ENCODE measurements at places on chromosomes 5 and 9.

DNA sequence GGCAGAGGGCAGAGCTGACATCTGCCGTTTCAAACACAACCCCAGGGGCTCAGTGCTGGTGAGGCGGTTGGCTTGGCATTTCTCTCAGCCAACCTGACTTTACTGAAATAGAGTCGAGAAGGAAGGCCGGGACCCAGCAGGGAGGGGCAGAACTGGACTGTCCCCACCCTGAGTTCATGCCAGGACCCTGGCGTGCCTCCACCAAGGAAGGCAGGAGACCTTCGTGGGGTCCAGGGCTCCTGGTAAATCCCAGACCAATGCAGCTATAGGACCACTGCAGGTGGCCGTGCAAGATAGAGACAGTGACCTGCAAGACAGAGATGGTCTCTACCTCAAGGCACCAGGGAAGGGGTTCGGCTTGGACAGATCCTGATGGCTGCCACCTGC, 132.9 kb downstream of the ROR2 start:
- no peaks in the 10 kb centered on the region for H3K4me1 ChIP-seq
- no peak overlapping the region for H3K4me3 ChIP-seq
- H3K27ac ChIP-seq = no peak overlapping the region
- no peak for DNase-seq
- H3K27me3 ChIP-seq = no peaks in the 10 kb centered on the region

DNA sequence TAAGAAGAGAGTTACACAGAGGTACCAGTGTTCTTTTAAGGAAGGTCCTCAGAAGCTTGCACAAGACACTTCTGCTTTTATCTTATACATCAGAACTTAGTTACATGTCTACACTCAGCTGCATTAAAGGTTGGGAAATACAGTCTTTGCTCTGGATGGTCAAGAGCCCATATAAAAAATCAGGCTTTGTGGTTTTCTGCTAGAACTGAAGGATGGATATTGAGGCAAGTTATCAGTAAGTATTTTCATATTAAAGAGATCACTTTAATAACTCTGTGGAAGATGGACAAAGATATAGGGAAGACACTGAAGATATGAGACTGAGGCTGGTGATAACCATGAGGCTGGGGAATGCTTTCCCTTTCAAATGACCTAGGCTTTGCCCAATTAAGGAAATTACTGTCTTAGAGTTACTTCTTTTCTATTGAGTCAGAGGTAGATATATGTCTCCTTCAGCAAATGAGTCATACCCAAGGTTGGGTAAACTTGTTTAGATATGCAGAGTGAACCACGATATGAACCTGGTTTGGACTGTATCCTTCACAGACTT, 87.0 kb upstream of the TNC start:
- peaks cover 10% of the 10 kb centered on the region for H3K27me3 ChIP-seq
- H3K4me3 ChIP-seq = no peak overlapping the region
- DNase-seq = peak; percentile 8

GRCh38 chr5:164058621-164059020, 553.2 kb downstream of the MAT2B start:
- H3K27ac ChIP-seq = no peak overlapping the region
- no peaks in the 10 kb centered on the region for H3K36me3 ChIP-seq
- H3K4me3 ChIP-seq = no peak overlapping the region
- no peaks in the 10 kb centered on the region for H3K27me3 ChIP-seq
- DNase-seq = no peak

- H3K4me3 ChIP-seq = peak overlapping the region; percentile 55
- H3K36me3 ChIP-seq = no peaks in the 10 kb centered on the region
- peaks cover 16% of the 10 kb centered on the region for H3K4me1 ChIP-seq
- peak overlapping the region; percentile 14 for H3K27ac ChIP-seq
- H3K27me3 ChIP-seq = peaks cover 40% of the 10 kb centered on the region
- DNase-seq = peak; percentile 49
These were observed 133.1 kb downstream of the GABBR2 start for GRCh38 chr9:98575379-98576346.

DNA sequence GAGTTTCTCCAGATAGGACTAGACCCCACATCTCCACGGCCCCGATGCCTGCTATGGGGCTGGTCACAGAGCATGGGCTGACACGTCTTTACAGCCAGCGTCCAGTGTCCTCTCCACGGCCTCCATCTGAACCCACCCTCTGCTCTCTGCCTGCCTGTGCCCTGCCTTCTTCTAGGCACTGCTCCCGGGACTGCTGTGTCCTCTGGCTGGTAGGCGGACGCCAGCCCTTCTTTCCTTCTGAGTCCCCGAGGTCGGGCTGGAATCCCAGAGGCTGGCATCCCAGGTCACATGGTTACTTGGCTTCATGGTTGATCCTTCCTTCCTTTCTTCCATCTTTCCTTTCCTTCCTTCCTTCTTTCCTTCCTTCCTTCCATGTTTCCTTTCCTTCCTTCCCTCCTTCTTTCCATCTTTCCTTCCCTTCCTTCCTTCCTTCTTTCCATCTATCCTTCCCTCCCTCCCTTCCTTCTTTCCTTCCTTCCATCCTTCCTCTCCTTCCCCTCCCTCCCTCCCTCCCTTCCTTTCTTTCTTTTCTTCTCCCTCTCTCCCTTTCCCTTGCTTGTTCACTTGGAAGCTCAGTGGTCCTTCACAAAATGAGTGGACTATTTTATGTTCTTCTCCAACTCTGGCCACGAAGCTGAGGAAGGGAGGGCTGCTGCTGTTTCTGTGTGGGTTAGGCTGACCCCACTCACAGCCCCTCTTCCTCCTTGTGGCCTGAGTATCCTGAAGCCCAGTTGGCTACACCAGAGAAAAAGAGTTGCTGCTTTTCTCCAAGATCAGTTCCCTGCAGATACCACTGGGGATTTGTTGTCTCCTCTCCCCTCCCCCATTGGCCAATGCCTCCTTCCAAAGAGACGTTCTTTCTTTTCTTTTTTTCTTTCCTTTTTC, 66.8 kb upstream of the NEURL1B start:
- no peak for DNase-seq
- H3K27ac ChIP-seq = no peak overlapping the region
- no peak overlapping the region for H3K4me3 ChIP-seq
- H3K4me1 ChIP-seq = no peaks in the 10 kb centered on the region
- no peaks in the 10 kb centered on the region for H3K27me3 ChIP-seq
- H3K36me3 ChIP-seq = no peaks in the 10 kb centered on the region

DNA sequence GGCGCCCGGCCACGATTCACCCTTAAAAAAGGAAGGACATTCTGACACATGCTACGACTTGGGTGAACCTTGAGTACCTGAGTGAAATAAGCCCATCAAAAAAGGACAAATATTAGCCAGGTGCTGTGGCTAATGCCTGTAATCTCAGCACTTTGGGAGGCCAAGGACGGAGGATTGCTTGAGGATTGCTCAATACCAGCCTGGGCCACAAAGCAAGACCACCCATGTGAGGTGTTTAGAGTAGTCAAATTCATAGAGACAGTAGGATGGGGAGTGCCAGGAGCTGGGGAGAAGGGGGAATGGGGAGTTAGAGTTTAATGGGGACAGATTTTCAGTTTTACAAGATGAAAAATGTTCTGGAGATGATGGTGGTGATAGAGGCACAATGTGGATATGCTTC, 32.1 kb upstream of the IER5L start:
- peak overlapping the region; percentile 8 for H3K27ac ChIP-seq
- DNase-seq = no peak
- peaks cover 18% of the 10 kb centered on the region for H3K4me1 ChIP-seq
- H3K27me3 ChIP-seq = no peaks in the 10 kb centered on the region
- H3K4me3 ChIP-seq = no peak overlapping the region

GRCh38 chr5:103565719-103566118, 3.1 kb upstream of the NUDT12 start:
- H3K27me3 ChIP-seq = no peaks in the 10 kb centered on the region
- H3K27ac ChIP-seq = no peak overlapping the region
- DNase-seq = no peak
- no peak overlapping the region for H3K4me3 ChIP-seq

DNA sequence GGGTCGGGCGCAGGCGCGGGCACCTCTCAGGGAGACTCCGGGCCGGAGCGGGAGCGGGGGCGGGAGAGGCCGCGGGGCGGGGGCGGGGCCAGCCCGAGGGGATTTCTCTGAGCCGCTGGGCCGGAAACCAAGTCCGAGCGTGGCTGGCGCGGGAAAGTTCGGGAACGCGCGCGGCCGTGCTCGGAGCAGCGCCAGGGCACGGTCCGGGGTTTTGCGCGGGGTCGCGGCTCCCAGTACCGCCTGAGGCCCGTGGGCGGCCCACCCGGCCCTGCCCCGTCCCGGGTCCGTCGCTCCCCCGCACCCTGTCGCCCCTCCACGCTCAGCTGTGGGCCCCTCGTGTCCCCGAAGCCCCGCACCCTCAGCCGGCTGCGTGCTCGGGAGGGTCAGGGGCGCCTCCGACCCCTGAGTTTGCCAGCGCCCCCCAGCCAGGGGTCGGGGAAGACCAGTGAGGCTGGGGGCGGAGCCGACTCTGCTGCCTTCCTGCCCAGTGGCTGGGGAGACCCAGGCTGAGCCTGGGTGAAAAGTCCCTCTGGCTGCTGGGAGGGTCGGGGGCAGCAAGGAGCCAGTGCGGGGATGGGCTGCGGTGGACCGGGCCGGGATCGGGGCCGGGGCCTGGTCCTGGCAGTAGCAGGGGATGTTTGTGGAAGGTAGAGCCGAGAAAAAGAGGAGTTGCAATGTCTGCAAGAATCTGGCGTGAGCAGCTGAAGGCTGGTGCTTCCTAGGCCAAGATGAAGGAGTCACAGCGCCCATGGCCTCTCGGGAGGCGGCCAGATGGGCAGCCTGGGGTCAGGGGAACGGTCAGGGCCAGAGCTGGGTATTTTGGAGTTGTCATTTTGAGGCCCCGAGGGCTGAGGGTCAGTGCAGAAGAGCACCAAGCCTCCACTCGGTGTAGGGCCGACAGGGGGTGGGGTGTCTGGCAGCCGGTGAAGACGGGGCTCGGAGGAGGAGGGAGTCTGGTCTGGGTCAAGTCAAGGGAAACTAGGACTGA, 588 bp downstream of the TRAF2 start:
- H3K27ac ChIP-seq = peak overlapping the region; percentile 90
- peak; percentile 41 for DNase-seq
- H3K27me3 ChIP-seq = no peaks in the 10 kb centered on the region
- peaks cover 30% of the 10 kb centered on the region for H3K4me1 ChIP-seq
- peak overlapping the region; percentile 98 for H3K4me3 ChIP-seq
- H3K36me3 ChIP-seq = peaks cover 16% of the 10 kb centered on the region

DNA sequence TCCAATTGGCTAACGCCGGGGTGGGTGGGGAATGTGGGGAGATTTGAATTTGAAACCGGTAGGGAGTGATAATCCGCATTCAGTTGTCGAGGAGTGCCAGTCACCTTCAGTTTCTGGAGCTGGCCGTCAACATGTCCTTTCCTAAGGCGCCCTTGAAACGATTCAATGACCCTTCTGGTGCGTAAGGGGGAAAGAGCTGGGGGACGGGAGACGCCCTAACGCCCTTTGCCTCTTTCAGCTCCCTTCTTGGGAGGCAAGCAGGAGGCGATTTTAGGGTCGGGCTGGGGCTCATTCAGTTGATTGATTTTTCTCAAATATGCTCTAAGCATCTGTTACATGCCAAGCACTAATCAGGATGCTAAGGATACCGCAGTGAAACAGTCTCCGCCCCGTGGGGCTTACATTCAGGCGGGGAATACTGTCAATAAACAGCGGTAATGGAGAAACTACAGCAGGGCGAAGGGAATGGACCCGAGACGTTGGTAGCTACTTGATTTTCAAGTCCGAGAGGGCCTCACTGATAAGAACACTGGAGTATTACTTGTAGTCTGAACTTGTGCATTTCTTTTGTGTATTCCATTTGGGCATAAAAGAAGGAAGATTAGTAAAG, at the start of gene HMMR:
HMMR (plus strand) TSS at position 71 of the 610 bp plus-strand sequence; CDS start at position 132, 61 bp downstream.
- peak within 1 kb of the TSS; percentile 85 for H3K4me3 ChIP-seq

GRCh38 chr9:90251316-90251715, 391.3 kb downstream of the DIRAS2 start:
- no peaks in the 10 kb centered on the region for H3K36me3 ChIP-seq
- no peak overlapping the region for H3K27ac ChIP-seq
- no peaks in the 10 kb centered on the region for H3K4me1 ChIP-seq

- no peaks in the 10 kb centered on the region for H3K27me3 ChIP-seq
- no peak overlapping the region for H3K27ac ChIP-seq
- H3K4me1 ChIP-seq = no peaks in the 10 kb centered on the region
- no peak for DNase-seq
- peaks cover 58% of the 10 kb centered on the region for H3K36me3 ChIP-seq
These were observed 14.5 kb downstream of the HACD4 start for GRCh38 chr9:21016701-21017491.

- H3K27me3 ChIP-seq = no peaks in the 10 kb centered on the region
- no peak overlapping the region for H3K27ac ChIP-seq
- no peak overlapping the region for H3K4me3 ChIP-seq
- H3K36me3 ChIP-seq = no peaks in the 10 kb centered on the region
- no peak for DNase-seq
- no peaks in the 10 kb centered on the region for H3K4me1 ChIP-seq
These were observed 652.3 kb downstream of the BNC2 start for GRCh38 chr9:16217943-16218701.

GRCh38 chr9:107720501-107720900, 230.9 kb upstream of the KLF4 start:
- H3K36me3 ChIP-seq = no peaks in the 10 kb centered on the region
- H3K27ac ChIP-seq = no peak overlapping the region
- DNase-seq = no peak
- H3K4me1 ChIP-seq = no peaks in the 10 kb centered on the region

DNA sequence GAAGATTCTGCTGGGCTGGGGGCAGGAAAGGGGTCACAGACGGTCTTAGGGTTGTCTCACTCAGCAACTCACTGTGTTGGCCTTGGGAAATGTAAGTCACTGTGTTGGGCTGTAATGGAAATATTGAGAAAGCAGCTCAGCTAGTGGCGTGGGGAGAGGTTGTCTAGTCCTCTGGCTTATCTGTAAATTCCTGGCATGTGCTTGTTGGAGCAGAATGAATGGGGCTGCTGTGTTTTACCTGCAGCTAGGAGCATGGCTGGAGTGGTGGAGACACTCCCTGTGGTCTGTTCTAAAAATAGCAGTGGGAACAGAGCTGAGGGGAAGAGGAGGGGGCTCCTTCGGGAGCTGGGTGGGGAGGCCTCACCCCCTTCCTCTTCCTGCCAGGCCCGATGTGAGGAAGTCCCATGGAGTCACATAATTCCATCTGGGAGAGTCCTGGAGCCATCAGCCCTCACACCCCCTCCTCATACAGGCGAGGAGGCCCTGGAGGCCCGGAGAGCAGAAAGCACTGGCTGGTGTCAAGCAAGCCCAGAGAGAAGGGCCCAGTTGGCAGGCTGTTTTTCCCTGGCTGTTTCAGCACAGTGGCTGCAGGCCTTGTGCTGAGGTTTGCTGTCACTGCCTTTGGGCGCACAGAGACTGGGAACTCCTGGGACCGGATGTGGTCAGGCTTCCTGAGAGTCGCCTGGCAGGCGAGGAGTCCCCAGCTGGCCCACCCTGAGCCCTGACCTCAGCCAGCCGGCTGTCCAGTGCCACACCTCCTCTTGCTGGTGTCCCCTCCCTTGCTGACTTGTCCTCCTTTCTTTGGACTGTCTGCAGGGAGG, 84.9 kb downstream of the RGS3 start:
- peak overlapping the region; percentile 64 for H3K27ac ChIP-seq
- peak; percentile 49 for DNase-seq

Measured in T-helper 2 cell treated with Interferon-gamma antibody and Interleukin-4, amounts not matched to agents 5 μg/mL and 100 μg/mL, for 36 hours (primary cell).